ENCODE measurements at places on chromosomes 1 and 21.

DNA sequence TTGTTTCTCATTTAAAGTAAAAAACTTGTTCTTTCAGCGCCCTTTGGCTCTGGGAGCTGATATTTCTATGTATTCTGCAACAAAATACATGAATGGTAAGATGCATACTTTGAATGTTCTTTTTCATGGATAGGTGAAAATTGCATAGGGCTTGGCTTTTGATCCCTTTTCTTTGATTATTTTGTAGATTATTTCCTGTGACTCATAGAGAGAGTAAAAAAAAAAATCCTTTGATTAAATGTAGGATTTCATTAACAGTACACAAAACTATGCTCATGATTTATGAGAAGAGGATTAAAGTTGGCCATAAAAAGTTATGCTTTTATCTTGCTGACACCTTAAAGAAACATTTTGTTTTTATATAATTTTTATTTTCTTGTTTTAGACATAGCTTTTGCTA, 18.7 kb downstream of the CTH start:
- no peak for DNase-seq

DNA sequence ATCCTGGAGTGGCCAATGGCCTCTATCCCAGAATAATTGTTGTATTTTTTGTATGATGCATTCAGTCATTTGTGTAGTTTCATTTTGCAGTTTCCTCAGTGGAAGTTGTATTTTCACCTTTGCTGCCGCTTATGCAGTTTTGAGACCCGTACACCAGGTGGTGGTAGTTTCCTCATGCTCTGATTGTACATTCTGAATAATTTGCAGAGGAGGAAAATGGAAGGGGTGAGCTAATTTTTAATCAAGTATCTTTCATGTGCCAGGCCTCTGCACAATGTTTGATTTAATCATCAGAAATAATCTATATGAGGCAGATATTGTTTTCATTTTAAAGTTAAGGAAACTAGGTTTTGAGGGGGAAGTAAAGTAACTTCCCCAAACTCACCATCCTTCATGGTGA, 29.5 kb downstream of the HLX start:
- no peak for DNase-seq

DNA sequence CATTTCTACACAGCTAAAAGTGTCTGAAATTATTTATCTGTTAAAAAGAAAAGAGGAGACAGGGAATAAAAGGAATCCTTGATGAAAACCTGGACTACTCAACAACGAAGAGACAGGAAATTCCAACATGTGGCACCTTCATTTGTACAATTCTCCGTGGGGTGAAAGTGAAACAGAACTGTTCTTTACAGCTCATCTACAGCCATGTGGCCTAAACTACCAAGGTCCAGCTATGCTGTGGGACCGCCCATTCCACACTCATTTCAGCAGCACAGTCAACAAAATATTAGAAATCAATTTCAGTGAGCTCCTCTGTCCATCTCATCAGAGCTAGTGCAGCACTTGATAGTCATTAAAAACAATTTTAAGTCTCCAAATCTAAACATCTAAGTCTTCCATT, 44.0 kb downstream of the UBR4 start:
- DNase-seq, result no peak

DNA sequence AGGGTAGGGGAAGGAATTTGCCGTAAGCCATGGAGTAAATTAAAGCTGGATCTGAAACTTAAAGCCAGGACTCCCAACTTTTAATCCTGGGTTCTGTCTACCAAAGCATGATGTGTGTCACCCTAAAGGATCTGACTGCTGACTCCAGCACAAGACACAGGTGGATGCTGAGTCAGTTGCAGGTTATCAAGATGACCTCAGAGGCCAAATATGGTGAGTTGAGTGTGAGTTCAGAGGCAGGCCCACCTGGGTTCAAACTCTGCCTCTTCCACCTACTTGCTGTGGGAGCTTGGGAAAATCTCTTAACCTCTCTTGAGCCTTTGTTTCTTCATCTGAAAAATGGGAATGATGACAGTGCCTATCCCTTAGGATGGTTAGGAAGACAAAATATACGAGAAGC, 16.7 kb upstream of the LDLRAP1 start:
- no peak for DNase-seq

DNA sequence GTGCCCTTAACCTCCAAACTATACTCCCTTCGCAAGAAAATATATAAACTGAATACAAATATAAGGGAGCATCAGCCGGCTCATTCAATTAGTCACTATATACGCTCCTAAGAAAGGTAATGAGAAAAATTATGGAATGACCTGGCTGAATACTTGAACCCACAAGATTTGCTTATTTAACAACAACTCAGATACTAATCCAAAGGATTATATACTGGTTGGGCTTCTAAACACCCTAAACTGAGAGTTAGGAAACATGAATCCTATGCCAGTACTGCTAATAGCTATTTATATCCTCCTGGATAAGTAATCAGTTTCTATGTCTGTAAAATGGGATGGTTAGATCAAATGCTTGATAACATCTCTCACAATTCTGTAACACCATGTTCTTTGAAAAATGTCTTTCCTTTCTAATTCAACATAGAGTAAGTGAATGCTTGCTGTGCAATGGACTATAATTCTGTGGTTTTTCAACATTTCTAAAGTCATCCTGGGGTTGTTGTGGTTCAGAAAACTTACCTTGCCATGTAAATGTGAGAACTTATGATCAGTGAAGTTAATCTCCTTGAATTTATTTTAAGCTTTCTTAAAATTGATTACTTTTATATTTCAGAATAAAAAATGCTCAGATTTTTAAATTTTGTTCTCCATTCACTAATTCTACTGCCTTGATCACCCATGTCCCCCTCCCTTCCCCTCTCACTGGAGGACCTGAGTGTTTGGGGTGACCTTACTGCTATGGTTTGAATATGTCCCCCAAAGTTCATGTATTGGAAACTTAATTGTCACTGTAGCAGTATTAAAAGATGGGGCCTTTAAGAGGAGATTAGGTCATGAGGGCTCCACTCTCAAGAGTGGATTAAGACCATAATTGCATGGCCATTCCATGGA, 14.5 kb downstream of the DUSP10 start:
- DNase-seq, result no peak

GRCh38 chr21:42122808-42123207, 51.7 kb downstream of the UMODL1 start:
- no peak for DNase-seq

DNA sequence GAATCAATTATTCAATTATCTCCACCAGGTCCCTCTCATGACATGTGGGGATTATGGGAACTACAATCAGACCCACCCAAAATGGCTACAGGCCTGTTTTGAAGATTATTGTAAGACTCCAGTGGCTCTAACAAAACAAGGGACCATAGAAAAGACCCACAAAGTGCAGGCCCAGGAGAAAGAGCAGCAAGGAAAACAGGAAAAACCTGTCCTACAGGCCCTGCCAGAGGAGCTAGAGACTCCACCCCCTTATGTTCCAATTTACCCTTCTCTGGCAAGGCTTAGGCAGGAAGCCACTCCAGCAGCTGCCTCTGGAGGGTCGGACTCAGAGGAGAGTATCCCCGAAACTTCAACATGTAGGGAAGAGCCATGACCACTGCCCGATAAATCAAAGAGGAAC, 96.5 kb downstream of the LIPI start:
- DNase-seq, result no peak

- DNase-seq, result no peak
These were observed 79.4 kb downstream of the TOMM20 start for GRCh38 chr1:235049217-235049616.

DNA sequence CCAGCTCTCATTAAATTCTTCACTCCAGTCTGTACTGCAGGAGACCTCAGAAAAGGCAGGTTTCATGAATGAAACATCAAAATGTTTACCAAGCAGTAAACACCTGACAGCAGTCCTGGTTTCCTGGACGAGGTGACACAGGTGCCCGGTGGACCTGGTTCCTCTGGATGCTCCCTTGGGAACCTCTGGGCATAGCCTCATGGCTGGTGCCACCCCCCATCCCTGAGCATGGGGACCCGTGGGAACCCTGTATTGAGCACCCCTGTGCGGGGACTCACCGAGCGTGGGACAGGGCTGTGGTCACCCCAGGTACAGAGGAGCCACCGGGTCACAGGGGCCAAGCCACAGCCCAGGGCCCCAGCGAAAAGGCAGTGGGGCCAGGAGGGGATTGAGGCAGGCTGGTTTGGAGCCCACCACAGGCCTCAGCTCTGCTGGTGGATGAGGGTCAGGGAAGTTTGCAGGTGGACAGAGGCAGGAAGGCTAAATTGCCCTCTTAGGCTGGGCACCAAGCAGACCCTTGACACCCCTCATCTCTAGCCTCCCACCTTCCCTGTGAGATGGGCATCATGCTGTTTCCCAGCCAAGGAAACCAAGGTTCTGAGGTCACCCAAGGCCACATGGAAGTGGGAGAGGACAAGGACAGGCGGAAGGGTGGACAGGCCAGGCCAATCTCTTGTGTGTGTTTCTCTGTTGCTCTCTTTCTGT, 158.4 kb downstream of the PTPRU start:
- DNase-seq, result no peak

DNA sequence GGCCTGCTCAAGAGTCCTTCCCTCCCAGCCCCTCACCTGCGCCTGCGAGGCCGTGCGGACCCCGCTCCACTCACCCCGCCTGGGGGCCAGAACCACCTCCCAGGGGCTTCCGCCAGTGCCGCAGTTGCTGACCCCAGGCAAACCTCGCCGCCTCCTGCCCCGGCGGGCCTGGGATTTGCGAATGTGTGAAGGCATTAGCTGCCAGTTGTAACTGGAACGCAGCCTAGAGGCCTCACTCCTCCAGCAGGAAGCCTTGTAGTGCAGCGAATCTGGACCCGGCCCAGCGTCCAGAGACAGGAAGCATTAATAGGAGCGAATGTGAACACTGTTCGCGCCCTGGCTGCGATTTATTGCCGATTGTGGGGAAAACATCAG, 140.9 kb upstream of the ARHGEF16 start:
- peak; percentile 75 for DNase-seq

- peak; percentile 60 for DNase-seq
These were observed 5.2 kb downstream of the DUSP10 start for GRCh38 chr1:221736714-221737113.

- DNase-seq, result no peak
These were observed 261.4 kb upstream of the C1orf174 start for GRCh38 chr1:4161366-4162006.

- no peak for DNase-seq
These were observed at the start of gene WNT9A for GRCh38 chr1:227947676-227948492. WNT9A (minus strand) TSS chr1:227947932; CDS start chr1:227947887, 45 bp downstream.

DNA sequence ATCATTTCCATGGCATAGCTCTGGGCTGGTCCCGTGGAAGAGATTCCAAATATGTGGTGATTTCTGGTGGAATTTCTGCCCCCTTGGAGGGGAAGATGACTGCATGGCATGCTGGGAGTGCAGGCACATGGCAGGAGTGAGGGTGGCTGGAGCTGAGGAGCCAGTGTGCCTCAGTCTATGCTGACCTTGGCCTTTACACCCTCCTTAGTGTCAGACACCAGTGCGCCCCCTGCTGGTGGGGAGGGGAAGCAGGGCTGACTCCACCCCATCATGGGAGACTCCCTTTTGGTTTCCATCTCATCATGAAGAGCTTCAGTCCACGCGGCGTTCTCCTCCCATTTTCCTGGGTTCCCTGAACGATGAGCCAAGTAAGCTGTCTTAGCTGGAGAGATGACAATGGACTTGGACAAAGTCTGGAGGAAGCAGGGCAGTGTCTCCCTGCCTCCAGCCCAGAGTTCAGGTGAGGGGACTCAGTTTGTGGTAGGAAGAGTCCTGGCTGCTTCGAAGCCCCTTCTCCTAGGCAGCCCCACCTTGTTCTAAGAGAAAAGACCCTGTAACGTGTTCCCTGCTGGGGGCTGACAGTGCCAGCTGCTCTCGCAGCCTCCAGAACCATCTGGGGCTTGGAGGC, 10.3 kb downstream of the ALX3 start:
- DNase-seq, result no peak

DNA sequence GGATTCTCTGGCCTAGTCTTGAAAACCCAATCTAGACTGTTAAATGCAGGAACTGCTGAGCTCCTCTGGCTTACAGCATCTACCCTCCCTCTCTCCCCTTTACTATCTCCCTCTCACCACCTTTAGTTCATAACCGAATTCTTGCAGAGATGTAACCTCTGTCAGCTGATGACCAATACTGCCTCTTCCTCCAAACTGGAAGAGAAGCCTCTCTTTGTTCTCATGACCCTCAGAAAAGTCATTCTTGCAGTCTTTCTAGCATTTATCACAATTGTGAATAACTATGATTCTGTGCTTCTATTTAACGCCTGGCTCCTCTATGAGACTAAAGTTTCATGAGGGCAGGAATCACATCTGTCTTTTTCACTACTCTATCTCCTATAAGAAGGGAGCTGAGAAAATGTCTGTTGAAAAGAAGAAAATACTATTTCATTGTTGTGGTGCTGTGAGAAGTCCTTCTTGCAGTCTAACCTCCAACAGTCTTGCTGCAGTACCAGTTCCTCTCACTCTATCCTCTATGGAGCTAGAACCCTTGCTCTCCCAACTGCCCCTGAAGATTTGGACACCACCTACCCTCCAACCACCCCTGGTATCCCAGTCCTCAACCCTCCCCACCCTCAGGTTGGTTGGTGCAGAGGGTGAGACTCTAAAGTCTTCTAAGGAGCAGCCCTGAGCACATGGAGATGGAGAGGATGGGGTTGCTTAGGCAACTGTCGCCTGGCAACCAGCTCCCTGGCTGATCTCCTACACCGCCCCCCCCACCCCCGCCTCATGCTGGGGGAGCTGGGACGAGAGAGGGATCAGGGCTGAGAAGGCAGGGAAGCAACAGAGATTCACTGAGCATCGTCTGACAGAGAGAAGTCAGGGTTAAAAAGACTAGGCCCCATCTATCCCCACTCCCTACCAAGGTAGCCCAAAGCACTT, 13.9 kb downstream of the MEF2D start:
- peak; percentile 81 for DNase-seq

- DNase-seq, result no peak
These were observed 246.0 kb upstream of the AJAP1 start for GRCh38 chr1:4408380-4408779.

DNA sequence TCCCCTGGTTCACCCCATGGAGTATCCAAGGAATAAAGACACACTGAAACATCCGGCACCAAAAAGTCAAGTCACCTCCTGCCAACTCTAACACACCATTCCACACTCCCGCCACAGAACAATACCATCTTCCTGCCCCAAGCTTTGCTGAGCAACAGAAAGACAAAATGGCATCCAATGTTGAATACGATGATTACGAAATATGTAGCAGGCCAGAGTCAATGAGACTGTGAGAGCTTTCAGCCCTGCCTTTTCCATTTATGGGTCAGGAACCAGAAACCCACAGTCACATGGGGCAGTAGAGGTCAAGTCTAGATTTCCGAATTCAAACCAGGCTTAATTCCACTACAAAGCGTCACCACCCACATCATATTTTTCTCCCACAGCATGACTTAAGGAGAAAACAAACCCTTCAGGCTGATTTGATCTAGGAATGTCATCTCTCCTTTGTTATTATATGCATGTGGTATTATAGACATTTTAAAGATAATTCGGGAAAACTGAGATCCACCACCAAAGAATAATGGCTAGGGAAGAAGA, 249.8 kb downstream of the SETD4 start:
- no peak for DNase-seq

- no peak for DNase-seq
These were observed 43.7 kb downstream of the SRSF11 start for GRCh38 chr1:70264839-70265238.

Data from dorsolateral prefrontal cortex (tissue), 122 donors.